Cardiac atrium fibroblast (primary cell): ENCODE measurements at places on chromosomes 7 and 10. TPM values are rescaled to one million over a fixed set of nuclear protein-coding genes. Genes with fewer than 3 reads are reported as not detected.

CDH23 gene
- 0.18 TPM in 1 of 2 replicates, not detected in the other for total RNA-seq

SLC26A5 gene
- total RNA-seq, result not detected in 2 replicates

ZNF425 gene
- 2.7 and 4.1 TPM in 2 replicates for total RNA-seq

RNF148 gene
- 0.32 and 1.1 TPM in 2 replicates for total RNA-seq

CALCR gene
- not detected in 2 replicates for total RNA-seq

ANKRD61 gene
- total RNA-seq, result not detected in 2 replicates

CELF2 gene
- total RNA-seq, result 11.9 and 23.0 TPM in 2 replicates

FLNC gene
- 108 and 131 TPM in 2 replicates for total RNA-seq

LIPK gene
- not detected in 2 replicates for total RNA-seq

PSMC2 gene
- total RNA-seq, result 119 and 127 TPM in 2 replicates

BMPER gene
- total RNA-seq, result 23.5 and 29.8 TPM in 2 replicates

OR2A12 gene
- total RNA-seq, result not detected in 2 replicates

PNLIPRP3 gene
- not detected in 2 replicates for total RNA-seq

AGBL3 gene
- total RNA-seq, result under 0.01 TPM in 2 replicates

TMEM196 gene
- not detected in 2 replicates for total RNA-seq

TPK1 gene
- 1.5 and 1.8 TPM in 2 replicates for total RNA-seq

GOLGA7B gene
- not detected in 2 replicates for total RNA-seq

ANKRD1 gene
- 178 and 184 TPM in 2 replicates for total RNA-seq

PILRA gene
- total RNA-seq, result 0.32 and 1.1 TPM in 2 replicates

NUTM2D gene
- total RNA-seq, result 1.3 and 1.4 TPM in 2 replicates

GIMAP7 gene
- not detected in 2 replicates for total RNA-seq

SPDYE5 gene
- total RNA-seq, result not detected in 2 replicates

GATA3 gene
- 5.7 TPM in 1 of 2 replicates, not detected in the other for total RNA-seq

FANK1 gene
- total RNA-seq, result 1.3 and 2.5 TPM in 2 replicates

PLEKHS1 gene
- total RNA-seq, result not detected in 2 replicates

CD36 gene
- 0.18 and 0.32 TPM in 2 replicates for total RNA-seq

OGA gene
- total RNA-seq, result 36.9 and 41.5 TPM in 2 replicates

OPTN gene
- total RNA-seq, result 31.6 and 66.4 TPM in 2 replicates

ACBD7 gene
- total RNA-seq, result 0.16 and 0.18 TPM in 2 replicates

GAD2 gene
- total RNA-seq, result not detected in 2 replicates

HOXA9 gene
- not detected in 2 replicates for total RNA-seq

TTYH3 gene
- total RNA-seq, result 37.9 and 48.1 TPM in 2 replicates

CCL24 gene
- not detected in 2 replicates for total RNA-seq

CYP3A4 gene
- total RNA-seq, result not detected in 2 replicates

SPACDR gene
- total RNA-seq, result 1.5 TPM in 1 of 2 replicates, not detected in the other

NPY4R2 gene
- under 0.01 TPM in 1 of 2 replicates, not detected in the other for total RNA-seq

CFAP46 gene
- 0.81 TPM in 1 of 2 replicates, not detected in the other for total RNA-seq

GPR158 gene
- 4.9 and 10.3 TPM in 2 replicates for total RNA-seq

EPHB6 gene
- total RNA-seq, result 5.7 and 6.5 TPM in 2 replicates

CALN1 gene
- not detected in 2 replicates for total RNA-seq

PDGFA gene
- total RNA-seq, result 13.3 and 16.2 TPM in 2 replicates

HABP2 gene
- not detected in 2 replicates for total RNA-seq

OR2F2 gene
- not detected in 2 replicates for total RNA-seq

EBLN1 gene
- not detected in 2 replicates for total RNA-seq
